ENCODE measurements at places on chromosomes 13 and 19.
A peak's percentile ranks its signal among the peaks of the same experiment; 100 is the strongest.

DNA sequence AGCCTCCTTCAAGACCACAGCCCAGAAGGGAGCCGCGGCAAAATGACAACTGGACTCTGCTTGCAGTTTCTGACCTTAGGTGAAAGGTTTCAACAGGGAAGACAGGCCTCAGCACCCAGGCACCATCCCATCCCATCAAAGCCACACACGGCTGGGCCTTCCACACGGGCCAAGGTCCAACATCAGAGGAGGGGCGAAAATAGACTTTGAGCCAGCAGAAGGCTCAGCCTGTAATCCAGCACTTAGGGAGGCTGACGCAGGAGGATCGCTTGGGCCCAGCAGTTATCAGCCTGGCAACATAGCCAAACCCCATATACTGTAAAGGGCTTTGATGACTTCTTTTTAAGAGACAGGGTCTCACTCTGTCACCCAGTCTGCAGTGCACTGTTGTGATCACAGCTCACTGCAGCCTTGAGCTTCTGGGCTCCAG is 26.8 kb upstream of the TINCR start:
- DNase-seq, result no peak

GRCh38 chr19:4981681-4981958 is 12.7 kb downstream of the KDM4B start:
- no peak for DNase-seq

GRCh38 chr13:102721800-102722231 is 27.0 kb upstream of the METTL21C start:
- peak; percentile 53 for DNase-seq

GRCh38 chr13:31038834-31039552 is 106.5 kb downstream of the TEX26 start:
- peak; percentile 98 for DNase-seq

DNA sequence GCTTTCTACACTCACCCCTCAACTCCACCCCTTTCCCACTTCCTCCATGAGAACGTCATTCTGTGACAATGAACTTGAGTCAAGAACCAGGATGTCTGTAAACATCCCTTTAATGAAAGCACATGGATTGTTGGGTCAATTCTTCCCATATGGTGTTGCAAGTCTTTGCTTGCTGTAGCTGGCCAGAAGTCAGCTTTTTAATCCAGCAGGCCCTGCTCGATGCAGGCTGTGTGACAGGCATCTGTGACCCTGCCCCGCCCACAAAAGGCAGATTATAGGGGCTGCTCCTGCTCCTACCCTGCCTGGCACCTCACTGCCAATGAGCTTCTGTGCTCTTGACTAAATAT is 78.0 kb downstream of the STARD13 start:
- DNase-seq, result peak; percentile 72

DNA sequence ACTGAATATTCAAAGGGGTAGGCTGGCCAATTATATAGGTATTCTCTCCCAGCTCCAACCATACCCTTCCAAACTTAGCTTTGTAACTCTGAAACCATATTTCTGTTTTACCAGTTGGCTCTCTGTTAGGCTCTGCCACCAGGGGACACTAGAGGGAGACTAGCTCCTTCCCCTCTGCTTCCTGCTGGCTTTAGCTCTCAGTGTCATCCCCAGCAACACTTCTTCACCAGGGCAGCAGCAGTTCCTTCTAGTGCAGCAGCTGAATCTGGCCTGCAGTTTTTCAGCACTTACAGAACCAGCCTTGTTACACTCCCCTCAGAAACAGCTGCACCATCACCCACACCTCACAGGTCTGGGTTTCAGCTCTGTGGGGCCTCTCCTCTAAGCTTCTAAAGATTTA is 51.0 kb upstream of the DOCK9 start:
- peak; percentile 39 for DNase-seq

- peak; percentile 62 for DNase-seq
Measured at GRCh38 chr19:39479916-39480315, 722 bp upstream of the TIMM50 start.

DNA sequence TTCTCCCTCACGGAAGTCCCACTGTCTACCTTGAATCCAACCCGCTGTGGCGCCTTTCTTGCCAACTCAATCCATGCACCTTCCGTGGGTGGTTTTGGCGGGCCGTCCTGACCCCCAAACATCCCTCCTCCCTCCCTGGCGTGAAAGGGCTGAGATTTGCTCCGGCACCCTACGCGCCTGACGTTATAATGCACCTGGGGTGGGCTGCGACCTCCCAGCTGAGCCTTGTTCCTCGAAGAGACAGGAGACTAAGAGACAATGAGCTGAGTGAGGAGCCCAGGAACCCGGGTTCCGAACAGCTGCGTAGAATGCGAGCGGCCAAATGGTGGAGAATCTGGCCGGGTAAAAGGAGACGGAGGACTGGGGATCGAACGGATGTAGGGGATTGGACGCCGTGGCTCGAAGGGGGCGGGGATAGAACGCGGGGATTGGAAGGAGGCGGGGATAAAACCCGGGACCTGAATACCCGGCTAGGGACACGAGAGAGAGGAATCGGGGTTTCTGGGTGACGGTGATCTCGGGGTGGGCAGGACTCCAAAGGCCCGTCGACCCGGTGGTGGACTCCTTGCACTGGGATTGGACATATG is at the start of gene CPT1C:
Gene CPT1C, plus strand, starts transcription at position 461 of the 587 bp plus-strand sequence. CDS start 1,137 bp downstream, outside the sequence.
- no peak for DNase-seq

- DNase-seq, result peak; percentile 88
Measured at GRCh38 chr19:4691373-4691772, 21.2 kb upstream of the MYDGF start.

DNA sequence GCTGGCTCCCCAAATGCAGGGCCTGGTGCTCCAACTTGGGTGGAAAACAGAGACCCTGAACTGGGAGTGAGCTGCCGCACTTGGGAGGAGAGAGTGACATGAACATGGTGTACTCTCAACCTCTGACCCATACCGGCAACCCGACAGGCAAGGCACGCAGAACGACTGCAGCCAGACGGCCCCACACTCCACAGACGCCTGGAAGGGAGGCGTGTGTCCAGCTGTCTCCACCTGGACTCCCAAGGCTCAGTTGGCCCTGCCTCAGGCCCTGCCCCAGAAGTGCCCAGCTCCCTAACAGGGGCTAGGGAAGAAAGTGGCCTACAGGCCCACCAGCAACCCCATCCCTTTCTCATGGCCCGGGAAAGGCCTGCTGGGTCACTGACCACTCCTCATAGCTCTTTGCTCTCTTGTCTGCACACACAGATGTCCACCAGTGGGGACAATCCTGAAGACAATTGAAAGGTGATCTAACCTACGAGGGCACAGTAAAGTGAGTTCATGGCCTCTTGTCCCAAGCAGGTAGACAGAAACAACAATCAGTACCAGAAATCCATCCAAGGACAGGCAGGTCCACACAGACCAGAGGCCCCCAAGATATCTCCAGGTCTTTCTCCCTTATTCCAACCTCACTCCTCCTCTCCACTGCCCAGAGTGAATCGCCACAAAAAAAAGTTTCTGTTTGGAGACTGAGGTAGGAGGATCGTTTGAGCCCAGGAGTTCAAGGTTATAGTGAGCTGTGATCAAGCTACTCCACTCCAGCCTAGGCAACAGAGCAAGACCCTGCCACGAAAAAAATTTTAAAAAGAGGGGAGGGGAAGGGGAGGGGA is 28.2 kb downstream of the ELL start:
- no peak for DNase-seq

- peak; percentile 14 for DNase-seq
Measured at GRCh38 chr13:99486996-99487395, 14.3 kb upstream of the TM9SF2 start.

- DNase-seq, result peak; percentile 92
Measured at GRCh38 chr13:46341112-46341711, 45.8 kb downstream of the RUBCNL start.

DNA sequence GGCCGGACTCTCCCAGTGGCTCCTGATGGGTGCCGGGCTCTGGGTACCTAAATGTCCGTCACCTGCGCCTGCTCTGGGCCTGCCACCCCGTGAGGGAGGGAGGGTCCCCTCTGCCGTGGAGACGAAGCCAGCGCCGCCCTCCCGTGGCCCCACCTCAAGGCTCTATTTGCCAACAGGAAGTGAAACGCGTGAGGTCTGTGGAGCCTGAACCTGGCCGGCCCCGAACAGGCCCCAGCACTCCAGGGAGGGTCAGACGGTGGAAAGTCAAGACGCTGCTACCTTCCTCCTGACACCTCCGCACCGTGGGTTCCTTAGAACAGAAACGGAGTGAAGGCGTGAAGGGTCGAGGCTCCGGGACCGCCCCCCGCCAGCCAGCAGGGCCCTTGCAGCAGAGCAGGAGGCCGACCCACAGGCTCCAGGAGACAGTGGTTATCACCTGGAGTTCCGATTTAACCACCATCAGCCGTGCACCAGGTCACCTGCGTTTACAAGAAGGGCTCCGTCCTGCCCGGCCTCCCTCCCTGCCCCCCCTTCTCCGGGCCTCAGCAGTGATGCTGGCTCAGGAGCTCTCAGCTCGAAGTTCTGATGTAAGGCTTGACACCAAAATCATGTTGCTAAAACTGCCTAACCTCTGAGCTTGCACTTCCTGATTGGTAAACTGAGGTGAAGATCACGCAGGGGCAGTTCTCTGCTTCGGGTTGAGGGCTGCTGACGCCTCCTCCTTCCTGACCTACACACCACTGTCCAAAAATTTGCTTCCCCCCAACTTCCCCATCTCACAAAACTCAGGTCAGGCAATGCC is 50.9 kb upstream of the C13orf46 start:
- no peak for DNase-seq

DNA sequence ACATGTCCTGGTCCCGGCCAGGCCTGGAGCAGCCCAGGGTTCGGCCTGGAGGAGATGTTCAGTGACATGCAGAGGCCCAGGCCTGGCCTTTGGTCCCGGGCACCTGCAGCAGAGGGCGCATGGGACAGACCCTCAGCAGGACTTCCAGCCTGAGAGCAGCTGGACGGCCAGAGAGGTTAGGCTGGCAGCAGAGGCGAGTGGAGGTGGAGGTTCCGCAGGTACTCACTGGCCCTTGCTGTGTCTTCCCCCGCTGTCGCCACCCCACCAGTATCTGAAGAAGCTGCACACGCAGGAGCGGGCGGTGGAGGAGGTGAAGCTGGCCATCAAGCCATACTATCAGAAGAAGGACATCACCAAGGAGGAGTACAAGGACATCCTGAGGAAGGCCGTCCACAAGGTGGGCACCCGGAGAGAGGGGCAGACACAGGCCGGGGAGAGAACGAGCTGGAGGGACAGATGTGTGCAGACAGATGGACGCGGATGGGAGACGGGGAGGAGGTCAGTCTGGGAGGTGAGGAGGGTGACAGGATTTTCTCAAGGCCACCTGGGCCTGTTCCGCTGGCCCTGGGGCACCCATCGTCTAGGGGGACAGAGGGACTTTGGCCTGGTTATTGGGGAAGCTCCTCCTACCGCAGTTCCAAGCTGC is 8.0 kb downstream of the IRF3 start:
- no peak for DNase-seq

- no peak for DNase-seq
Measured at GRCh38 chr19:40398417-40399131, 8.6 kb upstream of the HIPK4 start.

DNA sequence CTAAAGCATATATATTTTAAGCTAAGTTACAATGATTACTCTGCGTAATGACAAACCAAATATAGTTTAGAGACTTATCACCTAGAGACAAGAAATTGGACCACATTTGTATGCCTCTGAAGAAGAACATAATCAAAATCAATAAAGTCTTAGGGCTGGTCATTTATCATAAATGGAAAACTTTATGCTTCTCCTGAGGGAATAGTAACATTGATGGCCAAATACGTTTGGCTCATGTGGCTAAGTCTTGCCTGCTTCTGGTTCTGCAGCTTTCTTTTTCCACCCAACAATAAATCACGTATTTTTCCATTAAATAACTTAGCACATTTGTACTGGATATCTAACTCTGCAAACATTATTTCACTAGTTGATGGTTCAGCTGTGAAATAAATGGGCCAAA is 458.4 kb downstream of the SLITRK1 start:
- DNase-seq, result no peak

- no peak for DNase-seq
Measured at GRCh38 chr13:113976711-113977684, 3.1 kb upstream of the C13orf46 start.

Data from MV-4-11 (cell line).